ENCODE measurements at places on chromosomes 7 and 10. TPM values are rescaled to one million over a fixed set of nuclear protein-coding genes. Genes with fewer than 3 reads are reported as not detected.

ZNF716 gene
- total RNA-seq, result not detected

NEUROG3 gene
- not detected for total RNA-seq

CRPPA gene
- 2.2 TPM for total RNA-seq

CCDC126 gene
- total RNA-seq, result 7.7 TPM

GRID1 gene
- 0.58 TPM for total RNA-seq

OR6B1 gene
- total RNA-seq, result not detected

NRCAM gene
- 1.1 TPM for total RNA-seq

FKBP6 gene
- total RNA-seq, result not detected

AQP1 gene
- total RNA-seq, result 16.6 TPM

DNA sequence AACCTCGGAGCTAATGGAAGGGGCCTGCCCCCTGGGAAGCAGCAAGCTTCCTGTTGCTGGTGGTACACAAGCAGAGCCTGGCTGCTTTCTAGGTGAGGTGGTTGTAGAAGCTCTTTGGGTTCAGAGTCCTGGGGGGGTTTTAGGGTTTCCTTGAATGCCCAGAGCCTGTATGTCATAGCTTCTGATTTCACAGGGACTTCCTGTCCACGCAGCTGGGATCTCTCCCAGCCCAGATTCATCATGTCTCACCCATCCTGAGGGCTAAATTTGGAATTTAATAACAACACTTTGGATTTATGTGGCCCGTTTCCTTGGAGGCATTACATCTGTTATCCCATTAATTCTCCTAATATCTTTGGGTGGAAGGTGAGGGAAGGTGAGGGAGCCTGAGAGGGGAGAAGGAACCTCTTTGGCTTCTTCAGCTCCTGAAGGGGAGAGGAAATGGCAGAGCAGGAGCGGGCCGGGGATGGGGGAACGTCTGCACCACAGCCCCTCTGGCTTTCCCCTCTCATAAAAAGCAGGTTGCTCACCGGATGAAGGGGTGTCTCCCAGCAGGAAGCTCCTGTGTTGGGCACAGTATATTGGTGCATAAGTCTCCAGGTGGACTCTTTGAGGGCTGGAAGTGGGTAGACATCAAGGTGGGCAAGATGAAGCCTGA, 19.7 kb downstream of the RPS24 start:
- no peak for DNase-seq

- DNase-seq, result no peak
These were observed 884 bp upstream of the GSTO1 start for GRCh38 chr10:104253606-104254410.

DNA sequence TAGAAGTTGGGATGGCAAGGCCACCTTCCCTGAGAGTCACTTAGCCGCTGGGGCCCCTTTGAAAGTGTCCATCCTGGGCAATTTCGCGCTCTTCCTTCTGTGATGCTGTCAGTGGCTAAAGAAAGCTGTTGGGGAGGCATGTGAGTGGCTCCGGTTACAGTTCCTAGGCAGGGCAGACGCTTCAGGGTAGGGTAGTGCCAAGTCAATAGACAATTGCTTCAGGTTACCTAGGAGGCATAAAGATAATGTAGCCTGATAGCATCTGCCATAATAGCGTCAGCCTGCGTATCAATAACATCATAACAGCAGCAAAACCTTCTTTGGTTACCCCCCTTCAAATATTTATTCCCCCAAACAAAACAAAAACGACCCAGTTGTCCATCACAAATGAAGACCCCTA, at the start of gene FAM107B:
TSS of gene FAM107B (minus strand) at position 101 of the 400 bp plus-strand sequence. CDS start 234 bp downstream, outside the sequence.
- no peak for DNase-seq

DNA sequence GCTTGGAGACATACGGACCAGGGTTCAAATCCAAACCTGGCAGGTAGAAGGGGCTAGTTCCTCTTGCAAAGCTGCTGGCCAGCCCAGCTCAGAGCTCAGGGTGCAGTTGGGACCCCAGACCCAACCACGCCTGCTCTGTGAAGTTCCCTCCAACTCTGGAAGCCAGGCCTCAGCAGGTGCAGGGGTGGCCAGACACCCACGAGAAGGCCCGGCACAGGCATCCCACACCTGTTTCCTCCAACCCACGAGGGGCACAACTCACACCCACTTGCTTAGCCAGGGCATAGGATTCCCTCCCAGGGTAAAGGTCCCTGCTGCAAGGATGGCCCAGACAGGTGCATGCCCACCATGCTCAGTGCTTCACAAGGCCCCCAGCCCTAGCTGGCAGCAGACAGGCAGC, 262.4 kb downstream of the GRID1 start:
- DNase-seq, result no peak

DNA sequence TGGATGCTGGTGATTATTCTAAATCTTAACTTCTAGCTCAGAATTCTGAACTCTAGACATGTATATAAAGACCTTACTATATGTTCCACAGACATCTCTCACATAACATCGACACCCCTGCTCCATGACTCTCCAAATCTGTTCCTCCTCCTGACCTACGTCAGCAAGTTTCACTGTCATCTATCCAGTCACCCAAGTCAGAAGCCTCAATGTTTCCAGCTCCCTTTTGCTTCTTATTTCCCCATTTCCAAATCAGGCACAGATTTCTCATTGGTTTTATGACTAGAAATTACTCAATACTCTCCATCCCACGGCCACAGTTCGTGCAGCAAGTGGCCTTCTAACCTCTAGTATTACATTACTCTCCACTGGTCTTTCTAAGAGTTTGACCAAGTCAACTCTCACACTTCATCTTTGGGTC, 28.5 kb downstream of the EPC1 start:
- DNase-seq, result no peak

- no peak for DNase-seq
These were observed 82.8 kb upstream of the VIPR2 start for GRCh38 chr7:159227433-159227832.

DNA sequence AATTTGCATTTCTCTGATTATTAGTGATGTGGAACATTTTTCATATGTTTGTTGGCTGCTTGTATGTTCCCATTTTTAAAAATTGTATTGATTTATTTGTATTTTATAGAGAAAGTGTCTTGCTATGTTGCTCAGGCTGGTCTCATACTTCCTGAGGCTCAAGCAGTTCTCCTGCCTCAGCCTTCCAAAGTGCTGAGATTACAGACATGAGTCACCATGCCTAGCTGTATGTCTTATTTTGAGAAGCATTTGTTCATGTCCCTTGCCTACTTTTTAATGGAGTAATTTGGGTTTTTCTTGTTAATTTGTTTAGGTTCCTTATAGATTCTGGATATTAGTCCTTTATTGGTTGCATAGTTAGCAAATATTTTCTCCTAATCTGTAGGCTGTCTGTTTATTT, 214.2 kb upstream of the KAT6B start:
- DNase-seq, result no peak

GRCh38 chr7:26492816-26493215, 201.2 kb downstream of the SNX10 start:
- no peak for DNase-seq

DNA sequence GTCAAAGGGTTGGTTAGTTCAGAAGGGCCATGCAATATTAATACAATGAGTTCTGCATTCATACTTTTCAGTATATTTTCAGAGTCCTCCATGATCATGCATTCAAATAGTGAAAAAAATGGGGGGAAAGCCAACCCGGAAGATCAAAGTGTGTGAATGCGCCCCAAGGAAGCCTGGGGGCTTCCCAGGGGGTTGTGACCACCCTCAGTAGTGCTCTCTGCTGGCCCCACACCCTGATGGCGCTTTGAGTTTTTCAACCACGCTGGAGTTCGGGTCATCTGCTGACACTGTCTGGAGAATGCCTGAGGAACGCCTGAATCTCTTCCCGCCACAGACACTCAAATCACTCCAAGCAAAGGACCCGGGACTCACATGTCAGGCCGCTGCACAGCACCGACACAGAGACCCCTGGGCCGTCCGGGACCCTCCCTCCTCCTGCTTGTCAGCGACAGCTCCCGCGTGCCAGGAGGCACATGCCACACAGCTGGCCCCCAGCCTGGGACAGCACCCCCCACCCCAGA, 1.0 kb downstream of the TNS3 start:
- no peak for DNase-seq

DNA sequence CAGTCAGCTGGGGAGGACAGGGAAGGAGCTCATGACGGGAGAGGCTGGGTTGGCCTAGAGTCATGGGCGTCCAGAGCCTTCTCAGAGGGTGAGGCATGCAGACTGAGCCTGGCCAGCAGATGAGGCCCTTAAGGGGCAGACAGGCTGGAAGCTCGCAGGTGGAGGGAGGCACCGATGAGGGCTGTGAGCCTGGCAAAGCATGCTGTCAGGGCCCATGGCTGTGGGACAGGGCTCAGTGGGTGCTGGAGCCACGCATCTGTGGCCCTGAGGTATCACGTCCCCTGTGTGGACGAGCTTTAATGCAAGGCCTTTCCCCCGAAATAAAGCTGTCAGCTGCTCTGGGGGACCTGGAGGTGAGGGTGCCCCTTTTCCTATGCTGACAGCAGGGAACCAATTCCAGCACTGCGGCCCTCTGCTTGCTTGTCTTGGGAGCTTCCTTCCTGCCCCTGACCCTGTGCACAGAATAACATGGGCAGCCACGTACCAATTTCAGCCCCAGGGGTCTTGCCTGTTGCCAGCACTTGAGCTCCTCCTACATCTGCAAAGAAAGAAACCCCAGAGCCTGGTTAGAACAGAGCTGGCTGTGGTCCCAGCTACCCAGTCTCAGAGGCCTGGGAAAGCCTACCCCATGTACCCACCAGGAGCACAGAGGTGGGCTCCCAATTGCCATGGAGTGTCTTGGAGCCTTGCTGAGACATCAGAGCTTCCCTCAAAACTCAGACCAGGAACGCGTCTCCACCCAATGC, 20.6 kb downstream of the TMEM273 start:
- no peak for DNase-seq

DNA sequence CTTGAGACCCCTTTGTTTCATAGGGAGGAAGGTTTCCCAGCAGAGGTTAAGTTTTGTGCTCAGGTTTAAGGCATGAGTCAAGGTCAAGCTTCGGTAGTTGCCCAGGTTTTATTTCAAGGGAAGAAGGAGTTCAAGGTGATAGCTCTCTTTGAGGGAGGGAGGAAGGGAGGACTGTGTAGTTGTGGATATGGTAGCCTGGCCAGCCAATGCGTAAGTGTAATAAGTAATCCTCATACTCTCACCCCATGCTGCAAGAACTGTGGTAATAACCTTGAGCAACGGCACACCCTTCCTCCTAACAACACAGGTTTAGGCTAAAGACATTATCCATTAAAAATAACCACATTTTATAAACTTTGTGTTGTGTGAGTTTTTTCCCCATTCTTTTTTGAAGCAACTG, 478.9 kb downstream of the KCNMA1 start:
- no peak for DNase-seq

- DNase-seq, result no peak
These were observed 749.8 kb downstream of the TNS3 start for GRCh38 chr7:46832136-46832535.

GRCh38 chr10:21363731-21364104, 161.8 kb downstream of the SKIDA1 start:
- no peak for DNase-seq

DNA sequence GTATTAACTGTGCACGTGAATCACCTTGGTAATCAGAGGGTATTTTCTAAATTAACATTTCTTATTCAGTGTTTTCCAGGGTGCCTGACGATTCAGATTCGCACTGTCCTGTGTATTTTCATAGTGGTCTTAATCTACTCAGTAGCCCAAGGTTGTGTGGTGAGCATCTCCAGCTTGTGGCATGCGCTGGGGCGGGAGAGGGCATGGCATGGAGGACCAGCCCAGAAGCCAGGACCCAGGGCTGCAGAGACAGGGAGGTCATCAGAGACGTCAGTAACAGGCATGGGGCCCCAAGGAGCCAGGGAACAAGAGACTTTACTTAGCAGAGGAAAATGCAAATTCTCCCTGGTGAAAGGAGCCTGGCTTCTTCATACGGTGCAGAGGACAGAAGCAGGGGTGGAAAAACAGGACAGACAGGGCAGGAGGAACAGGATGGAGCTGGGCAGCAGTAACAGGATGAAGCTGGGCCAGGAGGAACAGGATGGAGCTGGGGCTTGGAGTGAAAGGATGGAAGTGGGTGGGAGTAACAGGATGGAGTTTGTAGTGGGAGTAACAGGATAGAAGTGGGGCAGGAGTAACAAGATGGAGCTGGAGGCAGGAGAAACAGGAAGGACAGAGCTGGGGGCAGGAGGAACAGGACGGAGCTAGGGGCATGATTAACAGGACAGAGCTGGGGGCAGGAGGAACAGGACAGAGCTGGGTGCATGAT, 110.9 kb downstream of the ADCY1 start:
- no peak for DNase-seq

DNA sequence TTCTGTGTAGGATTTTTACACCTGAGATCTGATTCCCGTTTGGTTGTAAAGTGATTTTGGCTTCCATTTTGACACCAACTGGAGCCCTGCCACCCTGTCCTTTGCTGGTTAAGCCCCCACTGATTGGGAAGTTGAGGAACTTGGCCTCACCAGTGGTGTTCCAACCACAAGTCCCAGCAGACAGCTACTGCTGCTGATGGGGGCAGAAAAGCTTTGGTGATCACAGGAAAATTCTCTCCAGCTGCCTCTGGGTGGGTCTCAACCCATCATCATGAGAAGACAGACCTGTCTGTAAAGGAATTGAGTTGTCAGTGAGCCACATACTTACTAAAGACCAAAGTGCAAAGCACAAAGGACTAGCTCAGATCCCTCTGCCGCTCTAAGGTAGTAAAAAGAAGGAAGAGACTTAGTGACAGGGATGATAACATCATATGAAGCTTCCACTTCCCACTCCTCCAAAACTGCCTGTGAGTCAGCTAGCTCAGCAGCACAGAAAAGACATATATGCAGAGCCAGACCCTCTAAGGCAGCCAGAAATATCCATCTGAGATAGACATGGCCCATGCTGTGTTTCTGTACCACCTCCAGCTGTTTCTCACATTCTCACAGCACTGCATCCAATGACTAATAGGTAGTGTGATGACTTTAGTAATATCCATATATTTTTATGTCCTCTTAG, 22.4 kb upstream of the LRRC17 start:
- no peak for DNase-seq

DNA sequence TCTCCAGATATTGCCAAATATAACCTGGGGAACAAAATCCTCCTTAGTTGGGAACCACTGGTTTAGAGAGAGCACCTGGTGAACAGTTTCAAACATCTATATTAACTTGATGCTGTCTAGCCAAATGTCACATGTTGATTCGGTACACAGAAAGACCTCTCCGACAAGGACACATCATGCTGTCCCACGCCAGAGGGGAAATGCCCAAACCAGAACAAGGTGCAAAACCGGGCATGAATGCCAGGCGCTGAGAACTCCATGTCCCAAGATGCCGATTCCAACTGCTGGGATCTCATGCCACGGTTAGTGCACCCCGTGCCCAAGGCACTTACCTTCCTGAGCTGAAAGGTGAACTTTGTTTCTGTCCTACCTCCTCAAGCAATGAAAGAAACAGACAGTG, 100.8 kb downstream of the SFMBT2 start:
- no peak for DNase-seq
